ENCODE measurements at places on chromosomes 16 and 17.

DNA sequence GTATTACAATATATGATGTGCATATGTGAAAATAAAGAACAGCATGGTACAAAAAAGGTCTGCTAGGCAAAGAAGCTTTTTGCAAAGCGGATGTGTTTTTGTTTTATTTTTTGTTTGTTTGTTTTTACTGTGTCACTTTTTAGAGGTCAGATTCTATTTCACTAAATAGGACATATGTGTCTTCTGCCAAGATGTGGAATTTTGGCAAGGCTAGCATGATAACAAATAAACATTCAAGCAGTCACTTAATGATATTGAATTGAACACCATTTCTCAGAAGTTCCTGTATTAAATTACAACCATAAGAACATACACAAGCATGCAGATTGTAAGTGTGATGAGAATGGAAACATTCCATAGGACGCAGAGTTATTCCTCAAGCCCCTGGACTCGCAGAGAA, 492.7 kb downstream of the WWOX start:
- no peaks in the 10 kb centered on the region for H3K36me3 ChIP-seq
- H3K4me3 ChIP-seq, result no peak overlapping the region
- H3K27ac ChIP-seq, result no peak overlapping the region
- H3K27me3 ChIP-seq, result no peaks in the 10 kb centered on the region

DNA sequence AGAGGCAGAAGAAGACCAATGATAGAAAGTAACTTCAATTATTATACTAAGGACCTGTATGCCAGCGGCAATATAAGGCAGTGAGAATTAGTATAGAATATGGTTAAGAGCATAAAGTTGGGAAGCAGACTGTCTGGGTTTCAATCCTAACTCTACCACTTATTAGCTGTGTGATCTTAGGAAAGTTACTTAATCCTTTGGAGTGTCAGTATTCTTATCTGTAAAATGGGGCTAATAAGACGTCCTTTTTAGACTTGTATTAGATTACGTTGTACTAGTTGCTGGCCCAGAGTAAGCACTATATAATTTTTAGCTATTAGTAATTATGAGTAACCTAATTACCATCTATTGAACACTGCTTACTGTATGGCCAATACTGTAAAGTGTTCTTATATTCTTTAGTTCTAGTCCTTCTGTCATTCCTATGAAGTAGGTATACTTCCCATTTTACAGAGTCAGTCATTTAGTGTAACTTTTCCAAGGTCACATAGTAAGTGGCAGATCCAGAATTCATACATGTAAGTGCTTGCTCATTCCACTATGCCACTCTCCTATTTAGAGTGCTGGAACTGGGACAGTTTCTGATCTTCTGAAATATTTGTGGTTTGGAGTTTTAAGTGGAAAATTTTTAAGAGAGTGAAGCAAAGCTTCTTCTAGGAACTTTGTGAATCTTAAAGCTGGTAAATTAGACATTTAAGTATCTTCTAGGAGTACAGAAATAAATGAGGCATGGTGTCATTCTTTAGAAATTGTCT, 22.5 kb downstream of the HEATR9 start:
- H3K4me1 ChIP-seq, result peaks cover 6% of the 10 kb centered on the region
- H3K27me3 ChIP-seq, result no peaks in the 10 kb centered on the region

- H3K36me3 ChIP-seq, result no peaks in the 10 kb centered on the region
- no peak for DNase-seq
- no peak overlapping the region for H3K4me3 ChIP-seq
- peaks cover 13% of the 10 kb centered on the region for H3K27me3 ChIP-seq
- H3K27ac ChIP-seq, result no peak overlapping the region
- no peaks in the 10 kb centered on the region for H3K4me1 ChIP-seq
Measured at GRCh38 chr17:8013731-8014557, 11.5 kb downstream of the GUCY2D start.

GRCh38 chr17:9677411-9677810, 32.1 kb downstream of the USP43 start:
- no peak for DNase-seq
- H3K36me3 ChIP-seq, result no peaks in the 10 kb centered on the region
- no peak overlapping the region for H3K4me3 ChIP-seq
- no peaks in the 10 kb centered on the region for H3K27me3 ChIP-seq

- H3K4me1 ChIP-seq, result no peaks in the 10 kb centered on the region
- no peak overlapping the region for H3K4me3 ChIP-seq
- DNase-seq, result no peak
- H3K36me3 ChIP-seq, result no peaks in the 10 kb centered on the region
- no peak overlapping the region for H3K27ac ChIP-seq
- H3K27me3 ChIP-seq, result no peaks in the 10 kb centered on the region
Measured at GRCh38 chr16:80893686-80894085, 89.3 kb upstream of the CDYL2 start.

- no peak for DNase-seq
- H3K27ac ChIP-seq, result no peak overlapping the region
- H3K4me3 ChIP-seq, result no peak overlapping the region
- H3K36me3 ChIP-seq, result no peaks in the 10 kb centered on the region
- H3K4me1 ChIP-seq, result no peaks in the 10 kb centered on the region
Measured at GRCh38 chr16:50459496-50460080, 88.6 kb upstream of the NKD1 start.

GRCh38 chr17:60107526-60108257, 29.0 kb upstream of the HEATR6 start:
- no peaks in the 10 kb centered on the region for H3K27me3 ChIP-seq
- no peaks in the 10 kb centered on the region for H3K4me1 ChIP-seq
- no peak overlapping the region for H3K27ac ChIP-seq
- no peaks in the 10 kb centered on the region for H3K36me3 ChIP-seq
- DNase-seq, result no peak
- no peak overlapping the region for H3K4me3 ChIP-seq

GRCh38 chr16:67170168-67170948, at the start of gene NOL3:
NOL3 (plus strand) TSS chr16:67170538.
- H3K27ac ChIP-seq, result peak within 1 kb of the TSS; percentile 57
- peaks cover 54% of the 10 kb centered on the region for H3K27me3 ChIP-seq
- no peak for DNase-seq

DNA sequence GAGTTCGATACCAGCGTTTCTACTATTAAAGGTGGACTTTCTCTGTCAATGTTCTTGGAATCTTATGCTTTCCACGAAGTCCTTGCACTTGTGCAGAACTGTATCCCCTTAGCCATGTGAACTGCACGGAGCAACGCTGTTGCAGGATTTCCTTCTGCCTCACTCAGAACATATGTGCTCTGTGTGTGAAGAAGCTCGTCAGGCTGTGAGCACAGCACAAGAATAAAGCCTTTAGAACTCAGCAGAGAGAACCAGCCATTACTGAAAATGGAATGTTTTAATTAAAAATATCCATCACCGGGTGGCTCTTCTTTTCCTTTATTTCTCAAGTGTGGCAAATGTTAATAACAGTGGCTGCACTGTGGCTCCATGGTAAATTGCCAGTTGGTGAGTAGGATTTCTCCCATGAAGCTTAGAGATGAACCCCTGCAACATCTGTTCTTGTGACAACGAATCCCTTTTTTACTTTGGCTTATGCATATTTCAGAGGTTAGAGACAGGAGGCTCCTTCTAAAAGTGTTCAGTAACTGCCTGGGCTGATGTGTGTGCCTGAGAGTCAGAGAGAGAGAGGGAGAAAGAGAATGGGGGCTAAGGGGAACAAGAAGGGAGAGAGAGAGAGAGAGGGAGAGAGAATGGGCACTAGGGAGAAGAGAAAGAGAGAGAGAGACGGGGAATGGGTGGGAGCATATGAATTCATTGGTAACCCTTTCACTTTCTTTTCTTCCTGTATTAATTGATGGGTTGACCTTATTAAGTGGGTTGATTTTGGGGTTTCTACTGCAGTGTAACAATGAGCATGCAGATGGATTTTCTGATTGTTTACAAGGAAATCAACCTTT, 50.0 kb downstream of the RPTOR start:
- H3K4me1 ChIP-seq, result peaks cover 26% of the 10 kb centered on the region
- no peak overlapping the region for H3K4me3 ChIP-seq
- DNase-seq, result no peak
- H3K27ac ChIP-seq, result no peak overlapping the region
- H3K36me3 ChIP-seq, result no peaks in the 10 kb centered on the region
- H3K27me3 ChIP-seq, result no peaks in the 10 kb centered on the region

DNA sequence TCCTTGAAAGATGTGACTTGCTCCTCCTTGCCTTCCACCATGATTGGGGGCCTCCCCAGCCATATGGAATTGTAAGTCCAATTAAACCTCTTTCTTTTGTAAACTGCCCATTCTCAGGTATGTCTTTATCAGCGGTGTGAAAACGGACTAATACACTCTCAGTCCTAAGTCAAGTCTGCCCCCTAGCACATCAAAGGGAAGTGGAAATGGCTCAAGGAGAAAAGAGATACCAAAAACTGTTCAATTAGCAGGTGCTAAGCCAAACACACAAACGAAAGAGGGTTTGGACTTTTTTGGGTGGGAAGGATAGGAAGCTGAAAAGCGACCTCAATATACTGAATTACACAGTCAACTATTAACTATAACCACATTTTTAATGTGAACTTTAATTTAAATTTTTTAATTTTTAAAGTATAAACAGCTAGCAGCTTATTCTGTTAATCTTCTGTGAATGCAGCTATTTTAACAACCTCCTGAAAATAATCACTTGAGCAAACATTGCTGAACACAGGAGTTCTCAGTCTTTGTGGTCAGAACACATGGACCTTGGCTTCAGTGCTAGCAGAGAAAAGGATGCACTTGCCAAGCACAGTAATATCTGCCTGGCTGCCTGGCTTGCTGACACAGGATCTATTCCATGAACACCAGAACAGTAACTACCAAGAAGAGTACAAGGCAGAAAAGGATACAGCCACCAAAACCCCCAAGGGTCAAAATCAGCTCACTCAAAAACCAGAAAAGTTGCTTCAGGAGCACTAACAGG, 10.9 kb downstream of the ZNF18 start:
- H3K4me3 ChIP-seq, result no peak overlapping the region
- no peak for DNase-seq
- H3K27ac ChIP-seq, result no peak overlapping the region
- no peaks in the 10 kb centered on the region for H3K4me1 ChIP-seq
- peaks cover 29% of the 10 kb centered on the region for H3K36me3 ChIP-seq

DNA sequence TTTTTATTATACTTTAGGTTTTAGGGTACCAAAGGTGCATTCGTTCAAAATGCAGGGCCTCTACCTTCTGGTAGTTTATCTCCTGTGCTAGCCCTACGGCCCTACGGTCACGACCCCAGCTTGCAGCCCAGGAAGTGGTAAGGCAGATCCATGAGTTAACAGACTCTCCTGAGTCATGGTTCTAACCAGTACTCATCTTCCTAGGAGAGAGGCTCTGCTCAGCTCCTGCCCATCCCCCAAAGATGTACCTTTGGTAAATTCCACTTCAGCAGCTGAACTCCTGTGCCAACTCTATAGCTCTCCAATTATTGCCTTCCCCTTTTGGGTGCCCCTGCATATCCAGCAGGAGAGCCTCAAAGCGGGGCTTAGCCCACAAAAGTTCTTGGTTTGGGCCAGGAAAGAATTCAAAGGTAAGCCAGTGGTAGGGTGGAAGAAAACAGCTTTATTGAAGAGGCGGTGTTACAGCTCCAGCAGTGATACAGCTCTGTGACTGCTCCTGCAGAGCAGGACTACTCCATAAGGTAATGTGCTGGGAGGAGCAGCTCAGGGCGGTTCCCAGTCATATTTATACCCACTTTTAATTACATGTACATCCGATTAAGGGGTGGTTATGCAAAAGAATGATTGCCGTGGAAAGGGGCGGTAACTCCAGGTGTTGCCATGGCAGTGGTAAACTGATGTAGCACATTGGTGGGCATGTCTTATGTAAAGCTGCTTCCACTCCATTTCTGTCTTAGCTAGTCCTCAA, 241.4 kb downstream of the PMP22 start:
- H3K4me3 ChIP-seq, result no peak overlapping the region
- no peak for DNase-seq
- no peaks in the 10 kb centered on the region for H3K27me3 ChIP-seq
- H3K4me1 ChIP-seq, result no peaks in the 10 kb centered on the region
- no peak overlapping the region for H3K27ac ChIP-seq
- H3K36me3 ChIP-seq, result no peaks in the 10 kb centered on the region

DNA sequence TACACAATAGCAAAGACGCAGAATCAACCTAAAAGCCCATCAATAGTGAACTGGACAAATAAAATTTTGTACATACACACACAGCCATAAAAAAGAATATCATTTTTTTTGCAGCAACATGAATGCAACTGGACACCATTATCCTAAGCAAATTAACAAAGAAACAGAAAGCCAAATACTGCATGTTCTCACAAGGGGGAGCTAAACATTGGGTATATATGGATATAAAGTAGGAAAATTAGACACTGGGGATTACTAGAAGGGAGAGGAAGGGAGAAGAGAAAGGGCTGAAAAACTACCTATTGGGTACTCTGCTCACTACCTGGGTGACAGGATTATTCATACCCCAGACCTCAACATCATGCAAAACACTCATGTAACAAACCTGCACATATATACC, 28.2 kb downstream of the ADAMTS18 start:
- no peaks in the 10 kb centered on the region for H3K27me3 ChIP-seq
- no peaks in the 10 kb centered on the region for H3K4me1 ChIP-seq
- no peak overlapping the region for H3K4me3 ChIP-seq
- DNase-seq, result no peak

GRCh38 chr16:11377154-11377553, 31.9 kb downstream of the RMI2 start:
- no peaks in the 10 kb centered on the region for H3K27me3 ChIP-seq
- no peak overlapping the region for H3K4me3 ChIP-seq
- no peak for DNase-seq

GRCh38 chr16:60744198-60744597, 1292.0 kb downstream of the CDH8 start:
- no peak overlapping the region for H3K4me3 ChIP-seq
- no peak for DNase-seq
- H3K27ac ChIP-seq, result no peak overlapping the region

DNA sequence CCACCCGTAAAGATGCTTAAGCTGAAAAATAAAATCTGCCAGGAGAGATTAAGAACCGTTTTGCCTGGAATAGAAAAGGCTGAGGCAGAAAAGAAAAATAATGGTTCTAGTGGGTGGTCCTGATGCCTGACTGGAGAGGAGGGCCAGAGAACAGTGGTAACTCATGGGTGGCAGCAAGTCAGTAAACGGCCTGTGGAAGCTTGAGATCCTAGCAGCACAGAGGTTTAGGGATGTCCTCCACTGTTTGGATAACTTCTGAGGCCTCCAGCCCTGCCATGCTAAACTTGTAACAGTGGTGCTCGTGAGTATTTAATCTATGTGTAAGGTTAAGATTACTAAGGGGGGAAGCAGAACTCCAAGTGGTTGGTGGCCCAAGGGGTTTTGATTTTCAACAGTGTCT, 21.2 kb upstream of the PHAF1 start:
- H3K27ac ChIP-seq, result no peak overlapping the region
- H3K27me3 ChIP-seq, result no peaks in the 10 kb centered on the region
- no peak overlapping the region for H3K4me3 ChIP-seq
- no peaks in the 10 kb centered on the region for H3K4me1 ChIP-seq
- H3K36me3 ChIP-seq, result peaks cover 6% of the 10 kb centered on the region
